ENCODE measurements at places on chromosomes 13 and 19.

DNA sequence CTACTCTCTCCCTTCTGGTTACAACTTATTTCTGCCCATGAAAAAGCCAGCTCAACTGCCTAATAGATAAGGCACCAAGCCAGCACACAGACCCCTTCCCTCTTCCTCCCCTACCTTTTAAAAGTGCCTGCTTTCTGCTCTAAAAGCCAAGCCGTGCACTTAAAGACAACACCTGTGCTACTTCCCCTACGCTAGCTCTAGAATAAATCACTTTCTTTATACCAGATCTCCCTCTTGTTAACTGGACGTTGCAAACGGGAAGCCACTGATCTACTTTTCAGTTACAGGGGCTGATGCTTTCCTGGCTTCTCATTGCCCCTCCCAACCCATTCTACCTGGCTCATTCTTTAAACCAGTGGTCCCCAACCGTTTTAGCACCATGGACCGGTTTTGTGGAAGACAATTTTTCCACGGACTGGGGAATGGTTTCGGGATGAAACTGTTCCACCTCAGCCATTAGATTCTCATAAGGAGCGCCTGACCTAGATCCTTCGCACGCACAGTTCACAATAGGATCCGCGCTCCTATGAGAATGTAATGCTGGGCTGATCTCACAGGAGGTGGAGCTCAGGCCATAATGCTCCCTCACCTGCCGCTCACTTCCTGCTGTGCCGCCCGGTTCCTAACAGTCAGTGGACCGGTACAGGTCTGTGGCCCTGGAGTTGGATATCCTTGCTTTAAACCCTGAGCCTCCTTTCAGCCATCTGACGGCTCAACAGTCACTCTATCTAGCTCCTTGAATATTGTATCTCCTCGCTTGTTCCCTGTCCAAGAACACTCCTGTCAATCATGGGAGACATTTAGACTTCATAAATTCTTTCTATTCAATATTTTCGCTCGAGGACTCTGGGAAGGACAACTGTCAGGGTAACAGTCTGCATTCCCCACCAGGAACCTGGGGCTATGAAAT is 841 bp upstream of the ZNF223 start:
- DNase-seq = peak; percentile 36

GRCh38 chr13:111517641-111518010 is 197.2 kb downstream of the TEX29 start:
- DNase-seq = peak; percentile 55

GRCh38 chr19:5093297-5093928 is 124.5 kb downstream of the KDM4B start:
- DNase-seq = no peak

- no peak for DNase-seq
Observed at GRCh38 chr13:23770428-23770827, 118.8 kb downstream of the MIPEP start.

DNA sequence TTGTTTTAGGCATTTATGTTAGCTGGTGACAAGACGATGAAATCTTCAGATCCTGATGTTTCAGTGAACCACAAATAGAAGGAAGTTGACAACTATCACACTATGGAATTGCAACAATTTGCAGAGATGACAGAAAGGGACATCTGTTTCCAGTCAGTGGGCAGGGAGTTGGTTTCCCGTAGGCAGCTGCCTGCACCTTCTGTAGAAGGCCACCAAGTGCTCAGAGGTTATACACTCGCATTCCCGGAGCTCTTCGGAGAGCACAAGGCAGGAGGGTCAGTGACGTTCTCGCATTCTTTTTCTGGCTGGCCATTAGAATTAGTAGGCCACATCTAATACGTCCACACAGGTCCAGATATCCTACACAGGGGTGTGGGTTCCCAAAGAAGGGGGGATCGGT is 129.4 kb downstream of the SHISA2 start:
- no peak for DNase-seq

DNA sequence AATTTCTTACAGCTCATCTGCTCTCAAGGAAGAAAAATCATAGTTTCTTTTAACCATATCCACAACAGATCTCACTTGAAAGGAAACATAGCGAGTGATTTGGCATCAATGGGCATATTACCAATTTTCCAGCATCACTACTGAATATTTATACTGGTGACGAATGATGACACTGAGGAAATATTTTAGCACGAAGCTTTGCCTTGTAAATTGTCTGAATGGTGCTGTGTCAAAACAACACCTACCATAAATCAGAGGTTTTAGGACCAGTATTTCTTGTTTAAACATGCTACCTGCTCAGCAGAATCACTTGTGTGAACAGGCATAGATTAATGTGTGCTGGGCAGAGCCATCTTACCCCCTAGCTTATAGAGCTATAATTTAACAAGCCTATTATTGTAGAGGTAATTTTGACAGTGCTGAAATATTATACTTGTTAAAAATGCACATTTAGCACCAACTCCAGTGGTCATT is 146.8 kb downstream of the ABCC4 start:
- DNase-seq = peak; percentile 85

- DNase-seq = no peak
Observed at GRCh38 chr19:51102991-51103390, 5.2 kb downstream of the CTU1 start.

DNA sequence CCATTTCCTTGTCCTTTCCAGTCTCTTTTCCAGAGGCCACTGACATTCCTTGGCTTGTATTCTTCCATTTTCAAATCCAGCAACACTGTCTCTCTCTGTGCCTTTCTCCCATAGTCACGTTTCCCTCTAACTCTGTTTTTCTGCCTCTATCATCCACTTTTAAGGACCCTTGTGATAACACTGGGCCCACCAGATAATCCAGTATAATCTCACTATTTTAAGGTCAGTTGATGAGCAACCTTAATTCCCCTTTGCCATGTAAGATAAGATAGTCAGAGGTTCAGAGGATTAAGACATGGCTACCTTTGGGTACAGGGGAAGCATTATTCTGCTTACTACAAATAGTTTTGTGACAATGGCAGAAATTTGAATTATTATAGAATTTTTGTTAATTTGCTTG is 45.7 kb upstream of the N4BP2L1 start:
- DNase-seq = no peak

DNA sequence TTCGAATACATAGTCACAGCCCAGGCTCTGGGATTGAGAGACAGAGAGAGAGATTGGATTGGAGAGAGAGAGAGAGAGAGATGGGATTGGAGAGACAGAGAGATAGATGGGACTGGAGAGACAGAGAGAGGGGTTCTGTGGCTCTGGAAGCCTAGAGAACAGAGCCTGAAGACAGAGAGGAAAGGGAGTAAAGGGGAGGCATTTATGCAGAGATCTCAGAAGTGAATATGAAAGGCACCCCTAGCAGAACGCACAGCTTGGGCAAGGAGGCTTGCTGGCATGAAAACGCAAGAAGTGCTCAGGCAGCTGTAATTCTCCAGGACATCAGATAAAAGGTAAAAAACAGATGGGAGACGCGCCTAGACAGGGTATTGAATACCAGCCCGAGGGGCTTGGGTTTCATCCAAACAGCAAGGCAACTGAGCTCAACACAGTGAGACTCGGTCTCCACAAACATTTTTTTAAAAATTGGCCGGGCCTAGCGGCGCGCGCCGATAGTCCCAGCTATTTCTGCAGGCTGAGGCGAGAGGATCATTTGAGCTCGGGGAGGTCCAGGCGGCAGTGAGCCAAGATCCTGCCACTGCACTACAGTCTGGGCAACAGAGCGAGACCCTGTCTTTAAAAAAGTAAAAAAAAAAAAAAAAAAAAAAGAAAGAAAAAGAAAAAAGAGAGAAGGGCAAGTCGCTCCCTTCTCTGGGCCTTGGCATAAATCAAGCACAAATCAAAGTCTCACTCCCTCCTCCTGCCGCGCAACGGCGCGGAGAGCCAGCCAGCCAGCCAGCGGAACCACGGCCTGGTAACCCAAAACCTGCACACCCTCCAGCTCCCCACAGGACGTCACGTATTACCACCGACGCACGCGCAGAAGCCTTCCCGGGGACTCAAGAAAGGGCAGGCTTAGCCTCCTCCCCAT is 774 bp upstream of the PPP2R1A start:
- DNase-seq = no peak

DNA sequence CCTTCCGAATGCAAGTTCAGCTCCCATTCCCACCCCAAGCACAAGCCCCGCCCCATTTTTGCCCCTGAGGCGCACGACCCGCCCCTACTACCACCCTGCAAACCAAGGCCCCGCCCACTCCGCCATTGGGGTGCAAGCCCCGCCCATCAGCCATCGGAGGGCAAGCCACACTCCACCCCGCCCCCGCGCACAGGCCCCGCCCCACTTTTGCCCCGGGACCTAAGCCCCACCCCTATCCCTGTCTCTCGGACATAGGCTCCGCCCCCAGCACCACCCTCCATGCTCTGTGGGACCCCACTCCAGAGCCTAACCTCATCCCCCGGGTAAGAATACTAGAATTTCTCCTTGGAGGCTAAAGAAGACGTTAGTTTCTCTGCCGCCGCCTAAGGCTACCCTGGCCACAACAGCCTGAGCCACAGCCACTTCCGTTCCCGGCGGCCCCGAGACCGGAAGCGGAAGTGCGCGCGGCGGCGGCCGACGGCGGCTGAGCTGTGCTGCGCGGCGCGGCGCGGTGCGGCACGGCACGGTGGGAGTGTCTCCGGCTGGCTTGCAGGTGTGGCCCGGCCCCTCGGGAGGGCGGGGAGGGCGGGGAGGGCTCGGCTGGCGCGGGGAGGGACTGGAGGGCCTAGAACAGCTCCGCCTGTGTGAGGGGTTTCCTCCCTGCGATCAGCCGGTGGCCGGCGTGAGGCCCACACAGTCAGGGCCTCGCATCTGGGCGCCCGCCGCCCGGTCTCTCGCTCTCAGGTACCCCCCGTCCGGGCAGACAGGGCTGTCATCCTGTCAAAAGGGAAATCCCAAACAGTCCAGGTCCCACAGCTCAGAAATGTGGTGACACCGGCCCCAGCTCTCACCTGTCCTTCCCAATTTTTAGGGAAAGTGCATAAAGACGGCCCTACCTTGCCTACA is at the start of gene ZNF333:
TSS of gene ZNF333 (plus strand) at position 451 of the 906 bp plus-strand sequence. CDS start 3,444 bp downstream, outside the sequence.
- DNase-seq = peak; percentile 84

- DNase-seq = no peak
Observed at GRCh38 chr13:44648392-44649103, 72.4 kb upstream of the TSC22D1 start.

GRCh38 chr19:8489561-8490394 is 12.7 kb downstream of the PRAM1 start:
- DNase-seq = peak; percentile 14

DNA sequence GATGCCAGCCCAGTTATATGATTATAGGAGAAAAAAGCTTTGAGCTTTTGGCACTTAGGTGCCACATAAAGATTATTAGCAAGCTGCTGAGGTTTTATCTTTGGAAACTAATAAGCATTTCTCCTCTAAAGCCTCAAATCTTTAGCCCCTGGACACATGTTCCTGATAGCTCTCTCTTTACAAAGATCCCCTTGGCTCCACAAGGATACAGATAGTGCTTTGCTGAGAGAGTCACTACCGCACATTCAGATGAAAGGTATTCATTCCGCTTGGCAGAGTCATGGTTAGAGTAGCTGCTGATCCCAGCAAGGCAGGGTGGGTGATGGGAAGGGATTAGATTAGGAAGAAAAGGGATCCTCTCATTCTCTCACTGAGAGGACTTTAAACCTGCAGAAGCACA is 28.2 kb upstream of the PSG7 start:
- DNase-seq = no peak

- DNase-seq = no peak
Observed at GRCh38 chr19:16066611-16067104, 9.6 kb upstream of the TPM4 start.

DNA sequence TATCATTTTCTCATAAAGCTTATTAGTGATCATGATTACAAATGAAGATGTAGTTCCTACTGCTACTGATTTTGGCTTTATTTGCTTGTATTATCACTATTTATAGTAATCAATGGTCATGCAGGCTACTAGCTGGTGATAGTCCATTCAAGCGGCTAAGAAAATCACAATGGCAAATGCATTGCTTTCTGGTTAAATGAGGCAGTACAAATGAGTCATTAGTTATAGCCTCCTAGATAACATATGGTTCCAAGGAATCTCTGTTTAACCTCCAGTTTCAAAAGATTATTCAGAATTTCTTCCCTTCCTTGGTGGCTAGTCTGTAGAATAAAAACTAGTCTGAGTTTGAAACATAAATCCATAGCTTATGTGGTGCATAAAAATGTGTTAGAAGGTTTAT is 141.3 kb upstream of the HTR2A start:
- DNase-seq = no peak

GRCh38 chr13:113586661-113587479 is 2.3 kb downstream of the TFDP1 start:
- DNase-seq = no peak

DNA sequence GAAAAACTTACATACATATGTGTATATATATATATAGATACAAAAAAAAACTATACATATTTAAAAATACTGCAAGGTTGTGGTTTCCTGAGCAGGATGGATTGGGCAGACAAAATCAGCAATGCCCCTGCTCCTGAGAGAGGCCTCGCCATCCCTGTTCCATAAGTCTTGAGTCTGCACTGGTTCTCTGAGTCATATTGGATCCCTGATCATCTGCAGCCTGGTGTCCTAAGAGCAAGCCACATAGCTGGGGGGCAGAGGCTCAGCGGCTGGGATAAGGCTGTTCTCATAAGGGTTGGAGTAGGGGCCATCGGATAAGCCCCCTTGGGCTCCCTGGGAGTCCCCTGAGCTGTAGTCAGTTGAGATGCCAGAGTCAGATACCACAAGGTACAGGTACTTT is 3.3 kb downstream of the SWSAP1 start:
- DNase-seq = no peak

- DNase-seq = peak; percentile 90
Observed at GRCh38 chr19:52343548-52343947, 7.5 kb downstream of the ZNF610 start.

DNA sequence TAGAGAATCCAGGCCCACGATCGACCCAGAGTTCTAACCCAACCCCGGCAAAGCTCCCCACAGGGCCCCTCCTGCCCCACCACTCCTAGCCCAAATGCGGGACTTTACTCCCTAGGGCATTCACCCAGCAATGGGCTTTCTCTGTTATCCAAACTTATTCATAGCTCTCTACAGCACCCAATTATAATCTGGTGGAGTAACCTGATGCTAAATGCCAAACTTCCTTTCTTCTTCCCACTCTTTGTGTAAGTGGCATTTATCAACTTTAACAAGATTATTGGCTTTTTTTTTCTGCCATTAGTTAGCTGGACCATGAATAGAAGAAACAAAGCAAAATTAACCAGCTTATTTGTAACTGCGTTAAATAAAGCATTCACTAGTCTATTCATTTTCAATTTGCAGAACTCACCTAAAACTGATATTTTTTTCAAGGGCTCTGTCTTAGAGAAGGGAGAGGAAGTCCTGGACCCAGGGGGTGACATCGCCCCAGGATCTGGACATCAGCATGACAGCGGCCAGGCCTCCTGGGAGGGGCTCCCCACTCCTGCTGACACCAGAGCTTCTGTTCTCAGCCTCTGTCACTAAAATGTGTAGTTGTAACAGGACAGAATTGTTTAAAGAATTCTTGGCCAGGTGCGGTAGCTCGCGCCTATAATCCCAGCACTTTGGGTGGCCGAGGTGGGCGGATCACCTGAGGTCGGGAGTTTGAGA is 1.5 kb downstream of the FAM124A start:
- no peak for DNase-seq

GRCh38 chr19:20388706-20389225 is 176.8 kb downstream of the ZNF737 start:
- no peak for DNase-seq

GRCh38 chr19:44592451-44592890 is 20.9 kb upstream of the IGSF23 start:
- no peak for DNase-seq
